H9 (cell line): ENCODE measurements at places on chromosomes 1 and 21. TPM values are rescaled to one million over a fixed set of nuclear protein-coding genes. Genes with fewer than 3 reads are reported as not detected.

DNA sequence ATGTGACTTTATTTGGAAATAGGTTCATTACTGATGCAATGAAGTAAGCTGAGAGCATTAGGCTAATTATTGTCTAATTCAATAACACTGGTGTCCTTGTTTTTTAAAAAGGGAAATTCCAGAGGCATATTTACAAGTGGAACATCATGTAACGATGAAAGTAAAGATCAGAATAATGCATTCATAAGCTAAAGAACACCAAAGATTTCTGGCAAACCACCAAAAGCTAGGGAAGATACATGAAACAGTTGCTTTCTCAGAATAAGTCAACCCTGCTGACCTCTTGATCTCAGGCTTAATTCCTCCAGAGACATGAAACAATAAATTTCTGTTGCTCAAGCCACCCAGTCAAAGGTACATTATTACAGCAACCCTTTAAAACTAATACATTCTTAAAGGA, 20.3 kb upstream of the IFI16 start:
- DNase-seq, result no peak

DNA sequence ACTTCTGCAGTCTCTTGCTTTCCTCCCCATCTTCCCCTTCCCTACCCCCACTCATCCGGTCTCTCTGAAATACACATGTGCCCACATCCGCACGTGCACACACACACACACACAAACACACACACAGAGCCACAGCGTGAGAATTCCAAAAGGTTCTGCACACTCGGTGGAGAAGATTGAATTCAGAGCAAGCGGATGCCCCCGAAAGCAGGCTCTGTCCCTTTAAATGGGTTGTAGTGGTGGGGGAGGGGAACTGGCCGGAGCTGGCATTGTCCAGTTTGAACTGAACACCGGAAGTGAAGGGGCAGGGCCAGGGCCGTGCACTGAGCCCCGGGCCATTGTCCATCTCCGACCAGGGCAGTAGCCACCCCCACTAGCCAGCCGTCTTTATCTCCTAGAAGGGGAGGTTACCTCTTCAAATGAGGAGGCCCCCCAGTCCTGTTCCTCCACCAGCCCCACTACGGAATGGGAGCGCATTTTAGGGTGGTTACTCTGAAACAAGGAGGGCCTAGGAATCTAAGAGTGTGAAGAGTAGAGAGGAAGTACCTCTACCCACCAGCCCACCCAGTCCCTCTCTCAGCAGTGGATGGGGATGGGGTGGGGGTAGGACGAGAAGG, 1.3 kb upstream of the LIN28A start:
- peak; percentile 70 for DNase-seq

GRCh38 chr21:36640174-36640720, 58.7 kb upstream of the SIM2 start:
- DNase-seq, result no peak

- DNase-seq, result no peak
Observed at GRCh38 chr1:77950873-77951272, 28.0 kb downstream of the FUBP1 start.

DNA sequence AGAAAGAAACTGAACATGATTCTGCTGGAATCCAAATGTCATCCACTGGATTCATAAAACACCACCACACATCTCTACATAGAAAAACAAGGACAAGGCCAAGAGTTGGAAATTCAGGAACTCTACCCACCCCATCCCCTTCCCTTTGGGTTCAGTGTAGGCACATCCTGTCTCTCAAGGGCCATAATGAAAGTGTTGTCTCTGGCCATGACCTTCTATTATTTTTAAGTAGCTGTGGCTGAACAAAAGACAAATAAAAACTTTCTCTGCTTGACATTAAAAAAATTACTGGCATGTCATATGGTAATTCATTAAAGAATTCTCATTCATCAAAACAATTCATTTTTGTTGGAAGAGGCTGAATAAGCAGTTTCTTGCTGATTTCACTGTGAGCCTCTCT, 54.9 kb upstream of the ZBTB18 start:
- DNase-seq, result no peak

DNA sequence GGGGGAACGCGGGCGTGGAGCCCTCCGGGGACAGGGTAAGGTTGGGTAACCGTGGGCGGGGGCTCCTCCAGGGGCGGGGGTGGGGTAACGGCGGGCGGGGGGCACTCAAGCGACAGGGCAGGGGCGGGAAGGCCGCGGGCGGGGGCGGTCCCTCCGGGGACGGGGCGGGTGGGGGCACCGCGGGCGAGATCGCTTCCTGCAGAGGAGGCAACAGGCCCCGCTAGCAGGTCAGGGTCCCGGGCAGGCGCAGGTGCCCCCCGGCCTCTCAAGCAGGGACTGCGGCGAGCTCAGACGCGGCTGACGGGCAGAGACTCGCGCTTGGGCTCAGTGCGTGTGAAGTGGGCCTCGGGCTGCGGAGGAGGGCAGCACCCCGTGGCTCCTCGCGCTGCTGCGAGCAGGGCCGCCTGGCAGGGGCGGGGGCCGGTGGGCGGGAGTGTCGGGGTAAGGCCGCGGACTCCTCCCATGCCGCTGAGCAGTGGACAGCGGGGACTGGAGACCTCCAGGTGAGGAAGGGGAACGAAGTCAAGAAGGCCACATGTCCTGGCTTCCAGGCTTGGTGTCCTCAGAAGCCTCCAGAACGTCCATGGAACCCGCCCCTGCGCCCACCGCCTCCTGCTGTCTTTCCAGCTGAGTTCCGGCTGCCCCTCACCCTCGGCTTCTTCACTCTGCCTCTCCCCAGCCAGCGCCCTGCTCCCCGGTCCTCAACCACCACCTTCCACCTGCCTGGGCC, 627 bp upstream of the GNB1 start:
- peak; percentile 69 for DNase-seq

DNA sequence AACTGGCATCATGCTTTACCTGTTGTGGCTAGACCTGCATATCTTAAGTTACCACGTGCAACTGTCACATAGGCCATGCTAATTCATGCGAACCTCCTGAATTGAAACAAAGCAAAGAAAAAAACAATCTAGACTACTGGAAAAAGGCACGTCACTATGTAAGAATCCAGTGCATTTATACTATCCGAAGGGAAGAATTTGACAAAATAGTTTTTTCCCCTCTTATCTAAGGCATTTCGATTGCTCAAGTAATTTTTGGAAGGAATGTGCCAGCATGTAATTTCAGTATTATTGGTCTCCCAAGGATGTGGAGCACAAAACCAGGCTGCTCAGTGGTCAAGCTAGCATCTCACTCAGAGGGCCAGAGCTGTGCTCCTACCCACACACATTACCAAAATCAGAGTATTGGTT, 31.5 kb upstream of the C1orf198 start:
- no peak for DNase-seq

DNA sequence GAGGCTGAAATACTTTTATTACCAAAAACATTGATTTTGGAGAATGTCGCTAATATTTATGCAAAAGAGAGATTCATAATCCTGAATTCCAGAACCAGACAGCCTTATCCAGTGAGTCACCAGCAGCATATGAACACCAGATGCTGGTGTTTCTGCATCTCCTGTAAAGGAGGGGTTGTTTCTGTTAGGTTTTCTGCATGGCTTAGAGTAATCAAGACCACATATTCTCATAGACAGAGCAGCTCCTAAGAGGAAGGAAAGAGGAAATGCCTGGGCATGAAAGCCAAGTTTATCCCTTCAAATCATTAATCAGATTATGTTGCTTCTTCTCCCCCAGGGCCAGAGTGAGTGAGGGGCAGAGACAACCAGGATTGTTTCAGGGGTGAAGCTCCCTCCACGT, 86.2 kb downstream of the NGF start:
- no peak for DNase-seq

DNA sequence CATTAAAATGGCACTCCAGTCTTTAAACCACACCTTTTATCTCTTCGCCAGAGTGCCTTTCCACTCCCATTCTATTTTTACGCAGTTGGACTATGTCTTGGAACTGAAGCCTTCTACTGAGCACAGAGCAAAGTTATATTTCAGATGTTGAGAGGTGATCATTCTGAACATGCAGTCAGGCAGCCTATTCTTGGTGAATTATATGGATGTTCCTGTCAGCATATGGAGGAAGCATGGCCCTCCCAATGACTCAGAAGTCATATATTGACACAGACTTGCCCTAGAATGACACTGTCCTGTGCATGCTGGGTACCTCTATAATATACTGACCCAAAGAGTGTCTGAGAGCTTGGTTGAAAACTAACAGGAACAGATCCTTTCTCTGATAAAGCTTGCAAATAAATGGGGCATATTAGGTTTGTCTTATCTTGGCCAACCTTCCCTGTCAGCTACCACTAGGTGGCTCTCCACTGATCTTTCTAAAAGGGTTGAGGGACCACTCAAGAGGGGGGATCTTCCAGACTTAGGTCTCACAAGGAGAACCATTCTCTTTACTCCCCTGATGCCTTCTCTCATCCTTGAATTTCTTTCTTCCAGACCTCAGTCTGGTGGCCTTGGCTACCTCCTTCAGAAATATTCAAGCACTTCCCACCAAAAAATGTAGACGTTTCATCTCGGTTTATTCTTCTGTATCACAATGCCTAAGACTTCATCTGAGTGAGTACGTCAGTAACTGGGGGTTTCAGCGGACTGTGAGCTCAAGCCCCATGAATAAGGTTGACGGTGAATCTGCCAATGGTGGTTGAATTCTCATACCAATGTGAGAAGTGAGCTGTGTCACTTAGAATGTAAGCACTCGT, 11.8 kb upstream of the ALG14 start:
- DNase-seq, result peak; percentile 49

- no peak for DNase-seq
Observed at GRCh38 chr1:153939476-153939875, 7.0 kb downstream of the DENND4B start.

DNA sequence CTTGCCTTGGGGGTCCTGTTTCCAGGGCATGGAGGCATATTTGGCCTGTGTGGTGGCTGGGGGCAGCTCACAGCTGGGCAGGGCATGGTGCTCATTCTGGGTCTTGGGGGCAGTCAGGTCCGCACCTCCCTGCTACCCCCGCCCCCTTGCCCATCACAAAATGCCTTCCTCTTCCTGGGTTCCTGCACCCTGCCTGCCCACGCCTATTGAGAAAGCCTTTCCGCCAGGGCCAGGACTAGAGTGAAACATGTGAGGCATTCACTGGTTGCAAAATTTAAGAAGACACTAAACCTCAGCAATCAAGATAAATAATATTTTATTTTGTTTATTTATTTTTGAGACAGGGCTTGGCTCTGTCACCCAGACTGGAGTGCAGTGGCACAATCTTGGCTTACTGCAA, 19.7 kb downstream of the PTAFR start:
- no peak for DNase-seq

DNA sequence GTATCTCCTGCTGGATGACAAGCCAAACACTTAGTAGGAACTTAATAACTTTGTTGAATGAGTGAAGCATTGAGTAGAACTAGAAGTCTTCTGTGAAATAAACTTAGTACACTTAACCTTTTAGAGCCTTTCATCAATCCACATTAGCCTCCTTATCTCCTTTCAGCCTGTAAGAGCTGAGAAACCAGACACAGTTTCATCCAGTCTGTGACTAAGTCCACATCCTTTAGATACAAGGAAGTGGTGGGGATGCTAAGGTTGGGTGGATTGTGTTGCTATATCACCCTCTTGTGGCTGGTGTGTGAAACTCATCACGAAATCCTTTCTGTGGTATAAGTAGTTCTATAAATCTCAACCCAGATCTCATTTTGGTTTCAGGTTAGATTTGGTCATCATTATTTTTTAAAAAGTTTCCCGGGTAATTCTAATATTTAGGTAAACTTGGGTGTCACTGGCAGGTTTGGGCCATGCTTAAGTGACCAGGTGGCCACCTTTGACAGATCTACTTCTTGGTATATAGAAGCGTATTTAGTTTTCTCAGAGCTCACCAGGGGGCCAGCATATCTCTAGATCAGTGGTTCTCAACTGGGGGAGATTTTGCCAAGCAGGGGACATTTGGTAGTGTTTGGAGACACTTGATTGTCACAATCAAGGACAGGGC, 27.8 kb upstream of the CD84 start:
- DNase-seq, result peak; percentile 53

GRCh38 chr1:46681333-46682034, 9.8 kb downstream of the TEX38 start:
- no peak for DNase-seq

- no peak for DNase-seq
Observed at GRCh38 chr1:73511038-73511437, 686.9 kb downstream of the LRRIQ3 start.

DNA sequence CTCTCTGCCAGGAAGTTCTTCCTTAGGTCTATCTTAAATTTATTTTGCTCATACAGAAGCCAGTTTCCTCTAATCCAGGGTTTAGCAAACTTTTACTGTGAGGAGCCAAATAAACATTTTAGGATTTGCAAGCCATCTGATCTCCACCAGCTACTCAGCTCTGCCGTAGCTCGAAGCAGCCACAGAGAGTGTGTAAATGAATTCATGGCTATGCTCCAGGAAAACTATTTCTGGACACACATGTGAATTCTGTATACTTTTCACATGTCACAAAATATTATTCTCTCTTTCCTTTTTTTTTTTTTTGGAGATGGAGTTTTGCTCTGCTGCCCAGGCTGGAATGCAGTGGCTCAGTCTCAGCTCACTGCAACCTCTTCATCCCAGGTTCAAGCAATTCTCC, 13.4 kb upstream of the AGTRAP start:
- DNase-seq, result no peak

- DNase-seq, result no peak
Observed at GRCh38 chr1:44747878-44748277, 8.2 kb downstream of the KIF2C start.

DNA sequence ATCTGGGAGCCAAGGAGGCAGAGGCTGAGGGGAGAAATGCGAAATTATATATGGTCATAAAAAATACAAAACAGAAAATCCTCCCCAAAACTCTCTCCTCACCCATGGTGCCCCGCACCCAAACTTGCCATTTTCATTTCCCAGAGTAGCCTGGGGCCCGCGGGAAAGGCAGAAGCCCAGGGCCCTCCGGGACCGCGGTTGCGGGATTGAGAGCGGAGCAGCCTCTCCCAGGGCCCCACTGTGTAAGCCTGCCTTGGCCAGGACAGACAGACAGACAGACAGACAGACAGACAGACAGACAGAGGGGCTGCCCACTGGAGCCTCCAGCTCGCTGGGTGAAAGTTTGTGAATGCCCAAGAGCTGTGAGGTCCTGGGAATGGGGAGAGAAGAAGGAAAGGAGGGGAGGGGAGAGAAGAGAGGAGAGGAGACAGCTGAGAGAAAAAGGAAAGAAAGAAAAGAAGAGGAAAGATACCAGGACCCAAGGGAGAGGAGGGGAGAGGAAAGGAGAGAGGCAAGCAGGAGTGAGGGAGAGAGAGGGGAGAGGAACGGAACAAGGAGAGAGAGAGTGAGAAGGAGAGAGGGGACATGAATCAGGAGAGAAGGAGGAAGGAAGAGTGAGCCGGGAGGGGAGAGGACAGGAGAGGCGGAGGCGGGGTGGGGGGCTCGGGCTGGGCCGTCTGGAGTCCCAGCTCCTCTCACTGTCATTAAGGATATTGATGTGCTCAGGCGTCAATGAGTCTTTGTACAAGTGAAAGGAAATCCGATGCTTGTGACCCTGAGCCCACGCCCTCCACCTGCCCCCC, 69.3 kb upstream of the CASZ1 start:
- no peak for DNase-seq

The PIK3C2B gene
- 13.1 and 13.2 TPM in 2 replicates for total RNA-seq

The FLG2 gene
- total RNA-seq, result not detected in 2 replicates

The C1orf167 gene
- 0.39 TPM in 1 of 2 replicates, not detected in the other for total RNA-seq

The NUP210L gene
- 0.04 TPM in 1 of 2 replicates, not detected in the other for total RNA-seq

The ECM1 gene
- 0.88 and 1.4 TPM in 2 replicates for total RNA-seq

The VAV3 gene
- 4.5 and 5.1 TPM in 2 replicates for total RNA-seq

The CRNN gene
- total RNA-seq, result not detected in 2 replicates

The NTMT2 gene
- total RNA-seq, result 0.28 TPM in 1 of 2 replicates, not detected in the other

The MTARC1 gene
- 33.7 and 41.2 TPM in 2 replicates for total RNA-seq
